Aorta (tissue), 5 donors: ENCODE measurements at places on chromosomes 5 and 9. TPM values are rescaled to one million over a fixed set of nuclear protein-coding genes. Genes with fewer than 3 reads are reported as not detected.
A peak's percentile ranks its signal among the peaks of the same experiment; 100 is the strongest.

- H3K27me3 ChIP-seq = no peaks in the 10 kb centered on the region
- no peak overlapping the region for H3K27ac ChIP-seq
- H3K4me3 ChIP-seq = no peak overlapping the region
These were observed 74.5 kb downstream of the CDKN2A start for GRCh38 chr9:21919377-21920362.

DNA sequence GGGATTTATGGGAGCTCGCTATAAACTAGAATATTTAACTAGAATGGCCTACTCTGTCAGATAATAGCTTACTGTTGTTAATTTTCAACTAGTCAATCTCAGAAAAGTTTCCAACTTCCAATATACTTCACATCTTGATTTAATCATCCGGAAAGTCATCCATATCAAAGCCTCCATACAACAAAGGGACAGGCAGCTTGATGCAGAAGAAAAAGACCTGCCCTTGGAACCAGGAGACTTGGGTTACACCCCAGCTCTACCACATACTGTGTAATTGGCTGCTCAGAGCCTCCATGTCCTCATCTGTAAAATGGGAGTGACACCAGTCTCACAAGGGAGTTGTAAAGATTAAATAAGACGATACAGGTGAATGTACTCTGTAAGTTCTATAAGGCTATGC, 1.9 kb downstream of the PTPN3 start:
- no peak overlapping the region for H3K4me3 ChIP-seq
- DNase-seq = no peak
- peaks cover 1% of the 10 kb centered on the region for H3K4me1 ChIP-seq
- H3K36me3 ChIP-seq = no peaks in the 10 kb centered on the region
- no peaks in the 10 kb centered on the region for H3K27me3 ChIP-seq

DNA sequence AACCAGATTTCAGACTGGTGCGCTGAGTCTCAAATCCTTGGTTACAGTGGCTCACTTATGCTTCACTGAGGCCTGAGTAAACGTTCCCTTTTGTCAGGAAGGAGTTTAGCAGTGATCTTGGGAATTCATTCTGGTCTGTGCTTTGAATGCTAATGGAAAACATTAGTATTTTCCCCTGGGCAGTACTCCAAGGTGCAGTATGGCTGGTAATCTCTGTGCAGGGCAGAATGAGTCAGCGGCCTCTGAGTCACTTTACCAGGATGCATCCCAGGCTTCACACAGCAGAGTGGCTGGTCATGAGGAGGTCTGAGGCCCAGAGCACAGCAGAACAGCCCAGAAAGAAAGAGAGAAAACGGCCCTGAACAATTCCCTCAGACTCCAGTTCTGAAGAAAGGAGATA, 54.0 kb downstream of the PCA3 start:
- H3K4me1 ChIP-seq = peaks cover 3% of the 10 kb centered on the region
- peak; percentile 93 for DNase-seq
- H3K4me3 ChIP-seq = no peak overlapping the region
- no peaks in the 10 kb centered on the region for H3K36me3 ChIP-seq
- H3K27me3 ChIP-seq = no peaks in the 10 kb centered on the region
- H3K27ac ChIP-seq = peak overlapping the region; percentile 99

DNA sequence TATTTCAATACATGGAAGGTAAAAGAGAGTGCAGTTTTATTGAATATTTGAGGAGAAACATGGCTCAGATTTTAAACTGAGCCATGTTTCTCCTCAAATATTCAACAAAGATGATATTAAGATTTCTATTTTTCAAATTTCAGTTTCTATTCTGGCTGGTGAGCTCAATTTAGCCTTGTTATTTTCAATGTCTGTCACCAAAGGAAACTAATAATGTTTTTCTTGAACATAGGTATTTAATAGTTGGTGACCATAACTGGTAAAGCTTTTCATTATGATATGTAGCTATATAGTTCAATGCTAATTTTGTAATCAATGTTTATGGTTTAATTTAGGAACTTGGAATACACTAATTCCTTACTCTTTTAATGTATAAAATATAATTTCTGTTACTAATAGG, 177.4 kb downstream of the FER start:
- no peak for DNase-seq
- no peak overlapping the region for H3K4me3 ChIP-seq
- H3K27me3 ChIP-seq = no peaks in the 10 kb centered on the region
- no peak overlapping the region for H3K27ac ChIP-seq

GRCh38 chr5:138570871-138571270, 4.3 kb downstream of the HSPA9 start:
- no peak overlapping the region for H3K27ac ChIP-seq
- H3K4me3 ChIP-seq = no peak overlapping the region
- H3K4me1 ChIP-seq = peaks cover 2% of the 10 kb centered on the region
- H3K27me3 ChIP-seq = no peaks in the 10 kb centered on the region
- H3K36me3 ChIP-seq = peaks cover 4% of the 10 kb centered on the region

IL5 gene
- total RNA-seq = not detected

GRCh38 chr9:95746408-95747180, 128.9 kb upstream of the ERCC6L2 start:
- H3K27me3 ChIP-seq = no peaks in the 10 kb centered on the region
- H3K27ac ChIP-seq = no peak overlapping the region

DNA sequence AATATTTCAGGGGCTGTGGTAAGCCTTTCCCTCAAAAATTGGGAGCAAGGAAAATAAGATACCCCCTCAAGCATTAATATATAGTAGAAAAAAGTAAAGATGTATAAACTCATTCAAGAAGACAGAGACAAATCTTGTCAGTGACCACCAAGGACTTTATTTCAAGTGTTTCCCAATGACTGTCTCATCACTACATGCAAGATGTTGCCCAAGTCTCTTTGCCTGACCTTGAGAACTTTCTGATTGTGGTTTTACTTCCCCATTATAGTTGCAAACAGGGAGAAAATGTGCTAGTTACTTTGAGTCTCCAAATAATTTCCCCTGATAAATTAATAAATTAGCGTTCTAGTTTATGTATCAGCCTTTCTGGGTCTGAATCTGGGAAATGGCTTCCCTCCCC, 4.0 kb upstream of the SLC46A2 start:
- H3K4me1 ChIP-seq = no peaks in the 10 kb centered on the region
- no peak overlapping the region for H3K27ac ChIP-seq
- peaks cover 1% of the 10 kb centered on the region for H3K27me3 ChIP-seq
- no peaks in the 10 kb centered on the region for H3K36me3 ChIP-seq
- no peak for DNase-seq

LMNB1 gene
- 8.9 TPM for total RNA-seq
